ENCODE measurements at places on chromosomes 16 and 17. TPM values are rescaled to one million over a fixed set of nuclear protein-coding genes. Genes with fewer than 3 reads are reported as not detected.

DNA sequence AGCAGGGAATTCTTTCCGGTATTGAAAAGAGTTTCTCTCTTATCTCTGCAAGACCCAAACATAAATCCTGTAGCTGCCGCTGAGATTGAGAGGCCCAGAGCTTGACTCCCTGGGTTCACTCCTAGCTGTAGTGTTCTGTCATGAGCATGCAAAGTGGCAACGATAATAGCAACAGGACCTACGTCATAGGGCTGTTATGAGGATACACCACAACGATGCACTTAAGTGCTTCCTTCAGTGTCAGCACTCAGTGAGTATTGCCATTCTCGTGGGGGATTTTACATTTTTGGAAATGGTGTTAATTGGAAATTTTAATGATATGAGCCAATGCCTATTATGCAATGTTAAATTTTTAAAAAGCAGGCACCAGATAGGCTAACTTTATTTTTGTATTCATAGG lies 199.8 kb downstream of the CYLD start:
- no peak for DNase-seq

Gene AGRP
- polyA plus RNA-seq, result not detected

DNA sequence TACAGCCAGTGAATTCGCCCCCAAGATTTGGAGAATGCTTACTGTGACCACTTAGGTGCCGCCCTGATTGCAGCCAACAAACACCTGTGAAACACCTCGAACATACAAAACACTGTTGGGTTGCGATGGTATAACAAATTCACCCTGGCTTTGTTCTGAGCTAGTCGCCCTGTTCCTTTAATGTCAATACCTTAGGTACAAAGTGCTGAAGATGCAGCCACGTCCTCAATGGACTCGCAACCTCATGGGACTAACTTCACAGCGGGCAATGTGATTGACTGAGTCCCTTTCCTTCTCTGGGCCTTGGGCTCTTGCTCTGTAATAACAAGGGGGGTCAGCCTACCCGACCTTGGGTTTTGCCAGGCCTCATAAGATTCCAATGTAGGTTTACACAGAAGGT lies 28.9 kb upstream of the GOSR2 start:
- no peak for DNase-seq

- no peak for DNase-seq
These were observed 13.2 kb downstream of the TERF2IP start for GRCh38 chr16:75660726-75661302.

Gene ST6GALNAC2
- 107 TPM for polyA plus RNA-seq

GRCh38 chr16:57878586-57878985 lies 76.3 kb upstream of the KIFC3 start:
- no peak for DNase-seq

DNA sequence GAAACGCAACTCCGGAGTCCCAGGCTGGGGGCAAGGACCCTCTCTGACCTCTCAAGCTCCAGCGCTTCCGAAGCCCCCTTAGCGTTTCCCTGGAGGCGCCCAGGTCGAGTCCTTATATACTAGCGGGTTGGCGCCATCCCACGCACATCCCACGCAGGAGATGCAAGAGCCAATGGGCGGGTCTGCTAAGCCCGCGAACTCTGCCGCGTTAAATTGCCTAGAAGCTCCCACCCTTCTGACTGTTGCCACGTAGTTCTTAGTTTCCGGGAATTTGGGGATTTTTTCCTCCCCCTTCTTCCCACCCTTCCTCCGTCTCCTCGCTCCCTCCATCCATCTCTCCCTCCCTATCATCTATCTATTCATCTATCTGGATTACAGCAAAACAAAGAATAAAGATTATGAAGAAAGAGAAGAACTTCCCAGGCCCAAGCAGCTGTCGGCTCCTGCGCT lies at the start of gene SLFN11:
TSS of gene SLFN11 (minus strand) at position 88 of the 450 bp plus-strand sequence. CDS start 9,814 bp downstream, outside the sequence.
- DNase-seq, result peak; percentile 86

GRCh38 chr17:82059272-82060000 lies 6.2 kb downstream of the DUS1L start:
- DNase-seq, result no peak

GRCh38 chr17:48178317-48178716 lies 70.8 kb downstream of the SNX11 start:
- DNase-seq, result no peak

GRCh38 chr17:77304051-77304745 lies 163.4 kb downstream of the SEC14L1 start:
- no peak for DNase-seq

Gene CRHR1
- 0.55 TPM for polyA plus RNA-seq

DNA sequence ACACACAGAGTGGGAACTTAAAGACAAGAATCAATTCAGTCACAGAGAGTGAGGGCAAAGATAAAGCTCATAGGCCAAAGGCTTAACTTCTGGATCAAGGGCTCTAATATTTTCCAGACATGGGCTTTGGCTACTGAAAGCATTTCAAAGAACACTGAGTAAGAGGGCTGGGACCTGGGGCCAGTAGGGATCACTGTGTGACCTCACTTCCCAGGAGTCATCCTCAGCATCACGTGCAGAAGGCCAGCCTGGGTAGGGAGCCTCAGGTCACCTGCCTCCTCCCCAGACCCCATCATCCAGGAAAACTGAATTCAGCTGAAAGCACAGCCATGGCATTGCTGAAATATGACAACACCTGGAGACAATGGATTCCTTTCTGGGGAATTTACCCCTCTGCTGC lies 163.5 kb downstream of the RAB11FIP4 start:
- DNase-seq, result no peak

DNA sequence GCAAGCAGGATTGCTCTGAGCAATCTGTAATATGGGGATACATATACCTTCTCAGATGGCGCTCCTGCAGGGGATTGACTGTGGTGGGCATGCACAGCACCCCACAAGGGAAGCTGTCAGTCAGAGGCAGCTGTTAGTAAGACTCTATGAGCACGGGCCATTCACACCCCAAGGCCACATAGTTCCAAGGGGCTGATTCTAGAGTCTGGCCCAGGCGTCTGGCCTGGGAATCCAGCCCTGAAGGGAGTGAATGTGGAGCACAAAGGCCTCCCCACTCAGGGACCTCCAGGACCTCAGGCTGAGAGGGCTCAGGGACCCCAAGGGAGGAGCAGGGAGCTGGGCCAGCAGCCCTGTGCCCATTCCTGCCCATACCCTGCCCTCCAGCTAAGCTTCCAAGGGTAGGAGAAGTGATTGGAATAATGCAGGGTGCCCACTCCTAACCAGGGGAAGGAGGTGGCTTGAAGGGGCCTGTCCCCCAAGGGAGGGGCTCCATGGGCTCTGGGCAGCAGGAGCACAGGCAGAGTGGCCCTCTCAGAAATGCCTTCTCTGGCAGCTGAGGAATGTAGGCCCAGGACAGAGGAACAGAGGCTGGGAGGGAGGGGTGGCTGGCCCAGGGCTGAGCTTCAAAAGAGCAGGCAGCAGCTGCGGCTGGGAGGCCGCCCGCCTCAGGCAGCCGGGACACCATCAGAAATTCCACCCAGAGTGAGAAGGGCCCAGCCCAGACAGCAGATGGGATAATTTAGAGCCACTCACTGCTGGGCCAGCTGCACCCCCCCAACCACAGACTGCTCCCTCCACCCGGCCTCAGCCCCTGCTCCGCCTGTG lies 48.9 kb upstream of the MRPS23 start:
- peak; percentile 36 for DNase-seq

- no peak for DNase-seq
These were observed 38.5 kb upstream of the CES5A start for GRCh38 chr16:55913716-55914115.

Gene KIF2B
- polyA plus RNA-seq, result 191 TPM

Gene MMP25
- 0.53 TPM for polyA plus RNA-seq

DNA sequence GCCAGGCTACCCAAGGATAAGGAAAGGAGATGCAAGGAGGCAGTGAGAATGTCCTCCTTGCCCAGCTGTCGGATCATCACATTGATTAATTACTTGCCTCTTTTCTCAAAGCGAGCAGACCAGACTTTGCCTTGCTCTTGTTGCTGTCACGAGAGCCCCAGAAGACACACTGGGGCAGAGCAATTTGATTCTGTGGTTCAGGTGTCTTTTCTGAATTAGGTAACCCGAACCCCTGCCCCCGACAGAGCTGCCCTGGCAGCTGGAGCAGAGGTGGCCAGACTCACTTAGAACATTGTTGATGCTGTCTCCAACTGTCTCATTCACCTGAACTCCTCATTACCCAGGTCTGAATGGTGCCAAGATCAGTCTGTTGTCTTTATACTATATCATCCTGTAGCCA lies 34.3 kb downstream of the VAT1L start:
- no peak for DNase-seq

DNA sequence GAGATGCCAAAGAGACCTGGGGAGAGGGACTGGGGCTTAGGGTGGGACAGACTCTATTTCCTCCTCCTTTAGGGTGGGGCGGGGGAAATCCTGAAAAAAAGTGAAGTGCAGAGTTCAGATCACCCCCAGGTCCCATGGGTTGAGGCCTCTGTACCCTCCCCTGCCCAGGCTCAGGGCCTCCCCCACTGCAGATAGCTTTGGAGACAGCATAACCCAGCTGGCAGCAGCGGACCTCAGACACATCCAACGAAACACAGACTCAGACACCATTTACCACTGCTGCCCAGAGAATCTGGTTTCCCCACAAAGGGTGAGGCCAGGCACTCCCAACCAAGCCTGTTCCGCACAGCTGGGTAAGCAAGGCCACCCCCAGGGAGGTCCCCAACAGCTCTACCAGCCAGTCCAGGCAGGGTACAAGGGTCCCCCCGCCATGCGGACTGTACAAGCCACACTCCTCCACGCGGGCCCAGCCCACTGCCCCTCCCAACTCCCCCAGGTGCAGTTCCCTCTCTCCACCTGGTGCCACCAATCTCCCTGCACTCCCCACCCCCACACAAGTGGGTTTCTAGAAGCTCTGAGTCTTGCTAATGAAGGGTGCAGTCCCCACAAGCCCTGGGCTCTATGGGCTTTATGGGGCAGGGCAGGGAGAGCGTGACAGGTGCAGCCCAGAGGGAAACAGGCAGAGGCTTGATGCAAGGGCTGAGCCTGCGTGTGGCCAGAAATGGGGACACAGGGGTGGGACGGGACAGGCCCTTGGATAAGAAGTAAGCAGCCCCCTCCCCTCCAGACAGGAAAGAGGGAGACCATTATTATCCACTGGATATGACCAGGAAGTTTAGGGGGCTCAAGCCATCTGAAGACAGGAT lies 8.9 kb downstream of the RHBDF2 start:
- no peak for DNase-seq

Data from testis (tissue), 5 donors.